ENCODE measurements at places on chromosomes 16 and 17.

- DNase-seq, result no peak
Measured at GRCh38 chr16:85829171-85829719, 29.8 kb downstream of the COX4I1 start.

- DNase-seq, result no peak
Measured at GRCh38 chr17:10744501-10745000, 14.7 kb upstream of the TMEM220 start.

DNA sequence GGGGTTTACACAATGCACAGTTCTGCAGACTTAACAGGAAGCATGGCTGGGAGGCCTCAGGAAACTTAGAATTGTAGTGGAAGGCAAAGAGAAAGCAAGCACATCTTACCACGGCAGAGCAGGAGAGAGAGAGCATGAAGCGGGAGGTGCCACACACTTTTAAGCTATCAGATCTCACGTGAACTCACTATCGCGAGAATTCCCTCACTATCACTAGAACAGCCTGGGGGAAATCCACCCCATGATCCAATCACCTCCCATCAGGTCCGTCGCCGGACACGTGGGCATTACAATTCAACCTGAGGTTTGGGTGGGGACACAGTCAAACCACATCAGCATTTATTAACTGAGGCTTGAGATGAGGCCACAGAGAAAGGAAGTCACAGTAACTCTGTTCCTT is 326.7 kb downstream of the C16orf95 start:
- no peak for DNase-seq

- peak; percentile 78 for DNase-seq
Measured at GRCh38 chr16:78386557-78387324, 287.3 kb downstream of the WWOX start.

- no peak for DNase-seq
Measured at GRCh38 chr17:48462946-48463345, 32.9 kb upstream of the SKAP1 start.

DNA sequence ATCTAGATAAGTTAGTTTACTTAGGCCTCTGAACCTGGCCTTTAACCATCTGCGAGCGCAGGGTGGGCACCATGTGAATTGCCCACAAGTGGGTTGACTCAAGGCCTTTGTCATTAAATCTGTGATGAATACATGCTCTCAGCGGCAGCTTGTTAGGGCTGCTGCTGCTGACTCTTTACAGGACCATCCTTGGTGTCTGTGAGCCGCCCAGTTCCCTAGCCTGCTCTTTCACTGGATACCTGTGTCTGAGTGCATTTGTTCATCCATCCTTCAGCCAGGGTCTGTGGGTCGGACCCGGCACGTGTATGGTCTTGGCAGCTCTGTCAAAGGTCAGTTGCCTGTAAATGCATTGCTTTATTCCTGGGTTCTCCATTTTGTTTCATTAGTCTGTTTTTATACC is 321.3 kb downstream of the CNTNAP4 start:
- DNase-seq, result no peak

- DNase-seq, result no peak
Measured at GRCh38 chr17:35780950-35781349, 14.5 kb downstream of the MMP28 start.

DNA sequence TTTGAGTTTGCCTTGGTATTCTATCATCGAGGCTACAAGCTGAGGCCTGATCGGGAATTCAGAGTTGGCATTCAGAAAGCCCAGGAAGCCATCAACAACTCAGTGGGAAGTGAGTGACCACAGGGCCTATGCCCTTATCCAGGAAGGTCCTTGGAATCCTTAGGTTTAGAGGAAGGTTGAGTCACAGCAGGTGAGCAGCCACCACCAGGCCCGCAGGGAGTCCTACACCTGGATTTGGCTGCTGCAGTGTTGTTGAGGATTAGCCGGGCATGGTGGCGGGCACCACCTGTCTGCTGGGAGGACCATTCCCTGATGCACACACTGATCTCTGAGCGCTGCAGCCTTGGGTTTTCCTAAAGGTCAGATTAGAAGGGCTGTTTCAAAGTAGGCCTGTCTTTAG is 5.2 kb downstream of the ODAD4 start:
- DNase-seq, result no peak

DNA sequence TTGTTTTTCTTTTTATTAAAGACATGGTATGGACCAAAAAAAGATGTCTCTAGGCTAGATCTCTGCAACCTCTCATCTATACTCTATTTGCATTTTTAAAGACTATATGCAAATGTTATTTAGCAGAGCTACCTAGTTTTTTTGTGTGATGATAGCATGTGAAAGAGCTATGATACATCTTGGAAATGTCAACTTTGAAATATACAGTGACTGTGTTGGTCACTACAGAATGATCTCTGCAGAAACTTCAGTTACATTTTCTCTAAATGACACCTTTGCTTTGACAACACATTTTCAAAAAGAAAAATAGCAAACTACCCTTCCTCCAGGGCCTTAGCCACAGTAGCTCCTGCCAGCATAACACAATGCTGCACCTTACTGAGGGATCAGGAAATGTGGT is 86.6 kb downstream of the PRKCB start:
- no peak for DNase-seq

GRCh38 chr17:1908699-1909309 is 79.0 kb downstream of the RPA1 start:
- peak; percentile 85 for DNase-seq

DNA sequence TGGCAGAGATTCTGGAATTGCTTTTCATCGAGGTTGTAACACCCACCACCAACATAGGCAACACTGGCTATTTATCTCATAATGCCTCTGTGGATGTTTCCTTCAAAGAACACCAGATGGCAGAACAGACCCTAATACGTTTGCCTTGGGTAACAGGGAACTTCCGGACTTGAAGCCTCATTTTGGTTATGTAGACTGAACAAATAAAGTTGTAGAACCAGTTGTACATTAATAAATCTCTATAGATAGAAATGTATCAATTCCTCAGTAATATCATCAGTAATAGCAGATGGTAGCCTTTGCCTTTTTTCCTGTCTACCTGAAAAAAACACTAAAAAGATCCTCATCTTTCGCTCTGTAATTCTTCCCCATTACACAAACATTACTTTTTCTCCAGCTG is 25.9 kb upstream of the APOH start:
- peak; percentile 23 for DNase-seq

DNA sequence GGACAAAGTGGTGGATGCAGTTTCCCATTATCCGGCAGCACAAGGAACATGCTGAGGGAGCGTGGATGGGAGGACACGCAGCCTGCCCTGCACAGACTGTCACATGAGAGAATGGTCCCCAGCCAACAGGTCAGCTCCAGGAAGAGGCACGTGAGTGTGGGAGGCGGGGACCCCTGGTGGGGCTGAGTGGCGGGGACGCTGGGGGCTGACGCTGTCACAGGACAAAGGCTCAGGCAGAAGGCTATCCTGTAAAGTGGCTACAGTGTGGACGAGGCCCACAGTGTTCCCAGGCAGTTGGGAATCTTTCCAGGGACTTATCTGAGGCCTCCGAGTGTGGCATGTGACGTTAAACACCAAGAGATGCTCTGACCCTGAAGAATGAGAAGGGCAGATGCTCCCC is 30.4 kb downstream of the MBTPS1 start:
- DNase-seq, result no peak

DNA sequence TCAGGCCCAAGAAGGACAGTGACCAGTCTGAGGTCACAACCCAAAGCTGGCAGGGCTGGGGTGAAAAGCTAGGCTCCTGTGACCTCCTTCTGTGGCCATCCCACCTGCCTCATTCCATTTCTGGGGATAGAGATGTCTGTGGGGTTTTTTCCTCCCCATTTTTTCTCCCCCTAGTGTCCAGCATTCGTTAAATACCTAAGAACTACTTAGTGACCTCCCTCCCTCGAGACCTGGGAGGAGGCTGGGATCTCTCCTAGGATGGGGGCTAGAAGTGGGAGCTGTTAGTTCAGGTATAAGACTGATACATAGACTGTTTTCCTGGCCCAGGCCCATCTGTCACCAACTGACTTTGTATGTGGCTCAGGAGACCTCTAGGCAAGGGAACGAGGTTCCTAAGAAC is 20.5 kb upstream of the STAC2 start:
- DNase-seq, result no peak

GRCh38 chr17:56571456-56571855 is 22.0 kb upstream of the NOG start:
- DNase-seq, result no peak

DNA sequence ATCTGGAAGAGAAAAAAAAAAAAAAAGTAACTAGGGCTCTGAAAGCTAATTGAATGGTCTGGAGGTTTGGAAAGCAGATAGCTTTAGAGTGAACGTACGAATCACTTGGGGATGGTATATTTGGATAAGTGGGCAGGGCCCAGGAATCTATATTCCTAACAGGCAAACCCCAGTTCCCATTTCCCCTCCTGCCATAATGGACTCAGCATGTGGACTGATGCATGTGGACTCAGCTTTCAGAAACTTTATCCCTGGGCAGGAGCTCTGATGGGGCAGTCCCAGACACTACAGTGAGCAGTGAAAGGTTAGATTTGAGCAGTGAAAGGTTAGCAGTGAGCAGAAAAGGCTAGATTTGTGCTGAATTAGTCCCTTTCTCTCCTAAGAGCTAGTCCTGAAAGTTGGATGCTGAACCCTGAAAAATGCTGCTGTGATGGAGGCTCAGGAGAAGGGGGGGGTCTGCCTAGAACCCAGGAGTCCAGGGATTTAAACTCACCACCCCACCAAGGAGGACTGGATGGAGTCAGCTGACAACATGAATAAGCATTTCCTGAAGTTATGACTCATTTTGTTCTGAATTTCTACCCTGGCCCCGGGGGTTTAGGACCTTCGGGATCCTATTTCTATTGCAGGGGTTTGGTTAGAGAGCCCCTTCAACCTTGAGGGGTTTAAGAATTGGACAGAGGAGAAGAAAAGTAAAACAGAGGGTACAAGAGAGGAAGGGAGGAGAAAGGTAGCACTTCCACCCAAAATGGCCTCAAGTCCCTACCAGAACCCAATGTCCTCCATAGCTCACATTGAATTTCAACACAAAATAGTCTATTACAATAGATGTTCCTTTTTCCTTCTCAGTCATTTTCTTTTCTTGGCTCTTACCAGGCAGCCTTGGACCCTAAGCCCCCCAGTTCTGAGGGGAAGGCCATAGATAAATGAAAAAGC is 10.3 kb upstream of the FZD2 start:
- no peak for DNase-seq

- no peak for DNase-seq
Measured at GRCh38 chr17:79862771-79863440, 23.7 kb upstream of the CBX4 start.

GRCh38 chr16:57882792-57883191 is 80.5 kb upstream of the KIFC3 start:
- DNase-seq, result no peak

GRCh38 chr17:8946476-8946875 is 19.0 kb downstream of the PIK3R5 start:
- no peak for DNase-seq

DNA sequence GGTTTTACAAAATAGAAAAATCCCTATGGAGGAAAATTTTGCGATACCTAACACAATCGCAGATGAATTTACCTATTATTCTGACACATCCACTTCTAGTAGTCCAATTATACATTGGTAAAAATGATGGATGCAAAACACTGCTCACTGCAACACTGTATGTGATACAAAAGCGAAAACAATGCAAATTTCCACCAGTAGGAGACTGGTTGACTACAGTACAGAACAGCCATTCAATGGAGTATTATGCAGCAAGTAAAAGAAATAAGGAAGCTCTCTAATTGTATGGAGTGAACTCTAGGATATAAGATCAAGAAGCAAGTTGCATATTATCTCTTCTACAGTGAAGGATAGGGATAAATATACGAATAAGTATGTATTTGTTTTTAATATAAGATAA is 48.5 kb downstream of the SETD6 start:
- no peak for DNase-seq

DNA sequence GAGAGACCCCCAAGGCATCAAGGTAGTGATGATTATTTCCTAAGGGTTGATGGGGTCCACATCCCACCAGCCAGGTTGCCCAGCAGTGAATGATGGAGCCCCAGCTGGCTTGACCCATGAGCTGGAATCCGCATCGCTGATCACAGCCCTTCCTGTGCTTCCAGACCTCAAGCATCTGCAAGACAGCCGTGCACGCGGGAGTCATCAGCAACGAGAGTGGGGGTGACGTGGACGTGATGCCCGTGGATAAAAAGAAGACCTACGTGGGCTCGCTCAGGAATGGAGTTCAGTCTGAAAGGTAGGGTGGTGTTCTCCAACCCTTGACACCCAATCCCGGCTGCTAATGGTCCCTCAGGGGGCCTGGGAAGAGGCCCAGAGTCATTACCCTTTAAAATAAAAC is 69.3 kb downstream of the CRISPLD2 start:
- DNase-seq, result no peak

DNA sequence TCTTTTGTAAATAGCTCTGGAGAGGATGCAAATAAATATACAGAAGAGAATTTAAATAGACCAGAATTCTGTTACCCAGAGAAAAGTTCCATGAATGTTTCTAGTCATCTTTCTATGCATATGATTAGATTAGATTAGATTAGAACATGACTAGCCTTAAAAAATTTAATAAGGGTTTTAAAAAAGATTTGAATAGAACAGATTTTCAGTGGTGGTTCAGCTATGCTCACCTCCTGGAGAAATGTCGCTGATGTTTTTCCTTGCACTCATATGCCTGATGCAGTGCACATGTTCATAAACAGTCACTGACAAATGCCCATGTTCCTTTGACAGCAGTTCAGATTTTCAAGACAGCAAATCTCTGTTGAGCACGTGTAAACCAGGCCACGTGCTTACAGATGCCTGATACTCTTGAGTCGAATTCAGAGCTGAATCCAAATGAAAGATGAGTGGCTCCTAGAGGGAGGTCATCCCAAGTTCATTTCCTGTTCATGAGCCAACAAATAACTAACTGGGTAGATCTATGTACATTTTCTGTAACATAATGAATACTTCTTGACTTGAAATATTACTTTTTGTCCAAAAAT is 19.9 kb upstream of the RAB11FIP4 start:
- DNase-seq, result no peak

GRCh38 chr16:65531475-65531874 is 409.6 kb upstream of the CDH11 start:
- no peak for DNase-seq

DNA sequence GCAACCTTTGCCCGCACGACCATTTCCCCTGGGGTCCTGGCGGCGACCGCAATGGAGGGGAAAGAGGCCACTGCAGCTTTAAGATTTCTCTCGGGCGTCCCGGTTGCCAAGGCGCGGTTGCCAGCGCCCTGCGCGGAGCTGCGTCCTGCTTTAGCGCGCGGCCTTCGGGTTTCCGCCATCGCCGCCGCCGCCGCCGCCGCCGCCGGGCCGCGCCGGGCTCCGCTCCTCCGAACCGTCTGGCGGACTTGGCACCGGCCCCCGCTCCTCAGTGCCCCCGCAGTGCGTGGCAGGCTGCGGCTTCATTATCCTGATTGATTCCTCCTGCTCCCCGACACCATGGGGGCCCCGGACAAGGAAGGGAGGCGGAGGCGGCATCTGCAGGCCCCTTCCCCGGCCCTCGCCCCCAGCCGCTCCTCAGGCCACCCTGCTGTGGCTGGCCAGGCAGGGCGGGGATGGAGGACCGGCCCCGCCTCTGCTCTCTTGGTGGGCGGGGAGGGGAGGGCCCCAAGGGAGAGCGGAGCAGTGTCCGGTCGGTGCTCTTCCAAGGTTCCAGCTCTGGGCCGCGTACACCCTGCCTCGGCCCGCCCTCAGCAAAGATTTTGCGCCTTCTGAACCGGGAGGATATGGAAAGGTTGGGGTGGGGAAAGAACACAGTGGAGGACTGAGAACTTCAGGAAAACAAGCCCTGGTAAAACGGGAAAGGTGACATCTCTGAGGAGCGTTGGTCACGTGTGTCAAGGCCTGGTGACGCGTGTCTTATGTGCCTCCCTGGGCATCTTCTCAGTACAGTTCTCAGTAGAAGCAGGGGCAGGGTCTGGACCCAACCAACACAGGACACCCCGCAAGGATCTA is 34.0 kb downstream of the NEUROD2 start:
- peak; percentile 81 for DNase-seq

- DNase-seq, result no peak
Measured at GRCh38 chr16:3101018-3101840, 2.1 kb upstream of the ZSCAN10 start.
